ENCODE measurements at places on chromosomes 13 and 19.

DNA sequence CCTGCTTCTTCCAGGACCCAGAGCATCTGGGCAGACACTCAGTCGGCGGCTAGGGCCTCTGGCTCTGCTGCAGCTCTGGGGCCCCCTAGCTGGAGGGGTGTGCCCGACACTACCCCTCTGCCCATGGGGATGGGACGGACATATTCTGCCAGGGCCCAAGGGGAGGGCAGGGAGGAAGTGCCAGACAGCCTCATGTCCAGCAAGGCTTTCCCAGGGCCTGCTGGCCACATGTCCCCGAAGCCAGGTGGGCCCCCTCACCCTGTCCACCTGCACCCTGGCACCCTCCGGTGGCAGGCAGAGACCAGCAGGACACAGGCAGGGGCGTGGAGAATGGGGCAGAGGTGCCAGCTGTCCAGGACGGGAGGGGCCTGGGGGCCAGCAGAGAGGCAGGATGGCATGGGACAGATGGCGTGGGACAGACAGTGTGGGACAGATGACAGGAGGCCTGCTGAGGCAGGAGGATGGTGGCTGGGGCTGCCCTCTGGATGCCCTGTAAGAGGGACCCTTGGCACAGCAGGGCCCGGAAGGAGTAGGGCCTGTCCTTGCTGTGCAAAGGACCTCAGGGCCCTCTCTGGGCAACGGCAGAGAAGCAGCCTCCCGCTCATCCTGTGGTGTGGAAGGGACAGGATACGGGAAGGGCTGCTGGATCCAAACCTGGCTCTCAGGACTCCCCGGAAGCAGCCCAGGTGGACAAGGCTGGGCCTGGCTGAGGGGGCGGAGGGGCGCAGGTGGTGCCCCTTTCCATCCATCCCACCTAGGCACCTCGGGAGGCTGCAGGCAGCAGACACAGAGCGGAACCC lies 29.1 kb downstream of the CEBPG start:
- no peak for DNase-seq

GRCh38 chr13:76164290-76164689 lies 528.2 kb downstream of the LMO7 start:
- no peak for DNase-seq

DNA sequence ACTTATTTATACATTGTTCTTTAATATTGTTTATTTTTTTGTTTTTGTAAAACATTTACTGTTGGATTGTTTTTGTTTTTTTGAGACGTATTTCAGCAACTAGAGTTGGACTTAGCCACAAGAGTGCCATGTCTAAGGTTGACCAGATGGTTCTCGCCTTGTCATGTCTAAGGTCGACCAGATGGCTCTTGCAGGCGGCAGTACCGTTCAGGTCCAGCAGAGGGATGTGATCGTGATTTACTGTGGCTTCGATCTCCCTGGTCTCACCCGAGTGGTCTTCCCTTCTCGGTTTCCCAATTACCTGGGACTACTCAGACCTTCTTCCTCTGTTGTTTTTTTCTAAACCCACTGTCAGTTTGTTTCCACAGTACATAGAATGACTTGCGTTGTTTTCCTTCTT lies 1438.6 kb downstream of the UQCRFS1 start:
- no peak for DNase-seq

DNA sequence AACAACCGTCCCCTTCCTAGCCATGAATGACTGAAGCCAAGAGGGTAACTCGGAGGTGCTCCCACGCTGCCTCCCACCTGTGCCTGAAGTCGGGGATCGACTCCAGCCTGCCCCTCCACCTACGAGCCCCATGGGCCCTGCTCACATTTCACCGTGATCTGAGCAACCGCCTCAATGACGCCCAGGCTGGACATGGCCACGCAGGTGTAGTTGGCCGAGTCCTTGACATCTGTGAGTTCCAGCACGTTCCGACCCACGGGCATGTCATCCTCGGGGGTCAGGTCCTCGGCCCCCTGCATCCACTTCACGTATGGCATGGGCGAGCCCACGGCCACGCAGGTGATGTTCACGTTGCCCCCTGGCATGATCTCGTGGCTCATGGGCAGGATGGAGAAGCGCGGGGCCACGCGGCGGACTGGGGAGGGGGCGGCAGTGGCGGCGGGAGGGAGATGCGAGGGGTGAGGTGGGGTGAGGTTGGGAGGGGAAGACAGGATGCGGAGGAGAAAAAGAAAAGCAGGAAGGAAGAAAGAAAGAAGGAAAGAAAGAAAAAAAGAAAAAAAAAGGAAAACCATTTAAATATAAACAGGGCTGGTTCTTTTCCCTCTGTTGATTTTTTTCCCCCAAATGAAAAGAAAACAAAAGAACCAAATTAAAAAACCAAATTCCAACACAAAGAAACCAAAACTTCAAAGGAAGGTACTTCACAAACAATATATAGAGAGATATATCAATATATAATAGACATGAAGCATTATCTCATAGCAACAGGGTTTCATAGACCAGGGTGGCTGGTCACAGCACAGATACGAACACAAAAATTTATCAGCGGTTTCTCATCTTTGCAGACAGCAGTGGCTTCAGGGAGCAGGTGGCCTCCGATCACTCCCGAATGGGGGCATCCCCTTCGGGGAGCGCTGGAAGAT lies 94.7 kb downstream of the PTPRS start:
- DNase-seq = no peak

- DNase-seq = no peak
Observed at GRCh38 chr13:52109116-52109670, 19.7 kb downstream of the NEK5 start.
